ENCODE measurements at places on chromosomes 16 and 17.

- DNase-seq, result no peak
Observed at GRCh38 chr16:72786606-72787005, 261.3 kb downstream of the ZFHX3 start.

GRCh38 chr16:83963277-83964119, 4.5 kb upstream of the NECAB2 start:
- no peak for DNase-seq

DNA sequence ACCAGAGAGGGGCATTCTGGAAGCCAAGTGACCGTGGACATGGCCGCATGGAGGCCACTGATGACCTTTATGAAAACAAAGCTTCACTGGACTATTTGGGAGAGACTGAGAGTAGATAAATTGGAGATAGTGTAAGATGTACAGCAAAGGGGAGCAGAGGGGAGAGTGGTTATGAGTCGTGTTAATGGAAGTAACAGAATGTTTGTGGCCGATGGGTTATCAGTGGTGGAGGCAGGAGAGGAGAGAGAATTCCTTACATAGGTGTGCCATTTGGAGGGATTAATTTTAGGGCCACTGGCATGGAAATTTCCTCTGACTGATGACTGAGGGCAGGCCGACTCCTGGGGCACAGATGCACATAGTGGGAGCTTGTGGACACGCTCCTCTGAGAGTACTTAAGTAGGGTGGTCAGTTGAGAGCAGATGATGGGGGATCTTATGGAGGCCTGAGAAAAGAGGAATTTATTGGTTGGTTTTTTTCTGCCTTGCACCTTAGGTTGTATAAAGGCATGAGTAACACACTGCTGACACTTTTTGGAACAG, 19.2 kb downstream of the PRPSAP2 start:
- DNase-seq, result no peak

DNA sequence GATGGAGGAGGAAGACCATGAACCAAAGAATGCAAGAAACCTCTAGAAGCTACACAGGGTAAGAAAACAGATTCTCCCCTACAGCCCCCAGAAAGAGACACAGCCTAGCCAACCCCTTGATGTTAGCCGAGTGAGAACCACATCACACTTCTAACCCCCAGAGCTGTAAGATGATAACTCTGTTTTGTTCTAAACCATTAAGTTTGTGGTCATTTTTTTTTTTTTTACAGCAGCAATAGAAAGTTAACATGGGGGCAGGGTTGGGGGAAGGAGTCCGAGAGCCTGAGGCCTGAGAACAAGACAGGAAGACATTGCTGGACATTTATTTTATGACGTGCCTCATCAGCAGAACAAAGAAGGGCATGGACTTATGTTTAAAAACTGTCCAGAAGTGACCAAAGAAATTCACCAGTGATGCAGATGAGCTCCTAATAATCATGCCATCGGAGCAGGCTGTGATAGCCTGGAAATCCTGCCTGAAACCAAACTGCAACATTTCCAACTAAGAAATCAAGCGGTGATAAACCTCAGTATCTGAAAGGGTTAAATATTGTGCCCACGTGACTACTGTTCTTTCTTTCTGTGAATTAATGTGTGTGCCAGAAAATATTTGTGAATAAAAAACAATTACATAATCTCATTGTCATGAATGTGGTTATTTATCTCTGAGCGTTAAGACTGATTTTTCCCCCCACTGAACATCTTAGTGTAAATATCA, 1.1 kb downstream of the ABCA9 start:
- no peak for DNase-seq

- DNase-seq, result no peak
Observed at GRCh38 chr16:79600638-79601091, at the start of gene MAF. Gene MAF (minus strand): TSS chr16:79600737. CDS start chr16:79599902, 835 bp downstream.

DNA sequence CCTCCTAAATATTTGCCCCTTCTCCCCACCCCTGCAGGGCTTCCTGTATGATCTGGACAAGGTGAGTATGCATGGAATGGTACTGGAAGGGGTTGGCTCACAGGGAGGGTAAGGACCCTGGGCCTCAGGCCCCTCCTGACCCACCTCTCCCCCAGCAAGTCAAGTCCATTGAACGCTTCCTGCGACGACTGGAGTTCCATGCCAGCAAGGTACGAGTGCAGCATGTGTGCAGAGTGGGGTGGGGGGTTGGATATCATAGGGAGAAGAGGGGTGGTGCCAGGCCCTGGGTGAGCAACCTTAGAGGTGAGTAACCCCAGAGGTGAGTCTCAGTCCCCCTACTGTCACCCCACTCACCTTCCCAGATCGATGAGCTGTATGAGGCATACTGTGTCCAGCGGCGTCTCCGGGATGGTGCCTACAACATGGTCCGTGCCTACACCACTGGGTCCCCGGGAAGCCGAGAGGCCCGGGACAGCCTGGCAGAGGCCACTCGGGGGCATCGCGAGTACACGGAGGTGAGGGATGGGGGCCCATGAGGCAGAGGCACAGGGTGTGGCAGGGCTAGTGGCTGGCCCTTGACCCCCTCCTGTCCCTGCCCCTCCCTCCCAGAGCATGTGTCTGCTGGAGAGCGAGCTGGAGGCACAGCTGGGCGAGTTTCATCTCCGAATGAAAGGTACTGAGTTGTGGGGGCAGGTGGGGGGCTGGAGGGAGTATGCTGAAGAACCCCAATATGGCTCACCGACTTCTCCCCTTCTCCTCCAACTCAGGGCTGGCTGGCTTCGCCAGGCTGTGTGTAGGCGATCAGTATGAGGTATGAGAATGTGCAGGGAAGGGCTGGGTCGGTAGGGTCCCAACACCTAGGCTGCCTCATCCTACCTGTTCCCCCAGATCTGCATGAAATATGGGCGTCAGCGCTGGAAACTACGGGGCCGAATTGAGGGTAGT, 11.3 kb downstream of the RIPOR1 start:
- no peak for DNase-seq

DNA sequence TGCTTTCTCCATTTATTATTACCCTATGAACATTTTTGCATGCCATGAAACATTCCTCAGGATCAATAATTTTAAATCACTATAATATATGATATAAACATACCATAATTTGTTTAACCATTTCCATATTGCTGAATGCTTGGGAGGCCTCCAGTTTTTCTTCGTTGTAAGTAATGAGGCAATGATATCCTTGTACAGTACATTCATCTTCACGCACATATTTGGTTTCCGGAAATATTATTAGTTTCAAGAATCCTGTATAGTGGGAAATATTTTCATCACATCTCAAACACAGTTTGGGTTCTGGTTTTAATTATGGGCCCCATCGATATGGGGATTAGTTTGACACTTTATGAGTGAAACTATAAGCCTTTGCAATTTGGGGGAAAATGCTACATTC, 135.4 kb downstream of the HS3ST3B1 start:
- DNase-seq, result no peak

GRCh38 chr17:68195667-68196393, 52.0 kb upstream of the AMZ2 start:
- no peak for DNase-seq

GRCh38 chr17:80060644-80061043, 24.2 kb downstream of the CCDC40 start:
- no peak for DNase-seq

DNA sequence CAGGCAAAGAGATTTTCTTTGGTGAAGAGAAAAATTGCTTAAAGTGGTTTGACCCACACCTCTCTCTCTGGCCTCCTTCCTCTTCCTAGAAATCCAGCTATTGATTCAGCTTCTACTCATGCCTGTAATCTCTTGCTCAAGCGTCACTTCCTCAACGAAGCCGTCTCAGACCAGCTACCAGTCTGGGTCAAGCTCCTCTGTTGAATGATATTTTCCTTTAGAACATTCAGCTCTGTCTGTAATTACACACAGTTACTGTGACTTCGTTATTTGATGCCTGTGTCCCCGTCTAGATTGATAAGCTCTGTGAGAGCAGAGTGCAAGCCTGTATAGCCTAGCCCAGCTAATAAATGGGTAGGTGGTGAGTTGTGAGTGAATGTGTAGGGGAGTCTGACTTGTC, 168.5 kb downstream of the GRIN2A start:
- no peak for DNase-seq

GRCh38 chr17:4475463-4475862, 23.2 kb upstream of the SPNS2 start:
- no peak for DNase-seq

GRCh38 chr16:51779240-51779639, 628.2 kb upstream of the SALL1 start:
- DNase-seq, result no peak

DNA sequence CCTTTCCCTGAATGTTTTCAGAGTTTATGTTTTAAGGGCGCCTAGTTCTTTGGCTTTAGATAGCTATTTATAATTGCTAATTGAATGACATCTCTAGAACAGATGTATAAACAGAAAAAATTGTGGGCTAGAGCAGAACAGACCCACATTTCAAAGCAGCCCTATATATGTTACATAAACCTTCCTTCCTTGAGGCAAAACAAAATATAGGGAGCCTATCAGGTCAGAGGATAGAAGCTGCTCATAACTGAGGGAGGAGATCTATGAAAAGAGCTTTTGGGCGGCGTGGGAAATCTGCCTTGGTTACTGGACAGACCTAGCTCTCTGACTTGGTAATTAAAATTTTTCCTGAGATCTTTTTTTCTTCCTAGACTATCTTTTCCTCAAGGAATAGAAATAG, 68.4 kb downstream of the SPAG9 start:
- DNase-seq, result no peak

GRCh38 chr17:83081684-83082201, 2.3 kb downstream of the METRNL start:
- no peak for DNase-seq

DNA sequence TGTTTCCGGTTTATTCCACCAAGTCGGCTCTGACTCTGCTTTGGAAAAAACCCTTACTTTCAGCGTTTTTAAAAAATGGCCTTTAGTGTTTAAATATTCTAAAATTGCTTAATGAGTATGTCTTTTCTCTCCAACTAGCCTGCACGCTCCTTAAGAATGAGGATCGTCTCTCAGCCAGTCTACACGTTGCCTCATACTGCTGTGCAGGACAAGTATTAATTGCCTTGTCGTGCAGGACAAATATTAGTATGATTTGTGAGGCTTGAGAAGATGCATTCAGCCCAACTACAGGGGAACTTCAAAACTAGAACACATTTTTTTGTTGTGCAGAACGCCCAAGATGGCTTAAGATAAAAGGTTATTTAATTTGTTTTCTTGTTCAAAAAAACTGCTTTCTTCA, 61.2 kb downstream of the MARCHF10 start:
- no peak for DNase-seq

- no peak for DNase-seq
Observed at GRCh38 chr16:86215979-86216585, 294.2 kb upstream of the FOXF1 start.

GRCh38 chr17:77772461-77772897, 186.0 kb upstream of the TNRC6C start:
- DNase-seq, result no peak

- no peak for DNase-seq
Observed at GRCh38 chr17:76038050-76038449, 10.9 kb upstream of the EVPL start.

All from NCI-H1417 treated with DMSO at 0.1 percent for 48 hours (cell line).